HCT116 (cell line): ENCODE measurements at places on chromosomes 4 and X. TPM values are rescaled to one million over a fixed set of nuclear protein-coding genes. Genes with fewer than 3 reads are reported as not detected.

PDGFC gene
- 9.8 TPM for total RNA-seq

MAP9 gene
- total RNA-seq: 0.32 TPM

CT83 gene
- not detected for total RNA-seq

SPIN4 gene
- 9.0 TPM for total RNA-seq

PLP1 gene
- not detected for total RNA-seq

PTCHD1 gene
- not detected for total RNA-seq

RNF113A gene
- total RNA-seq: 8.1 TPM

SMR3B gene
- total RNA-seq: not detected

TLR6 gene
- total RNA-seq: 4.8 TPM

REELD1 gene
- 0.25 TPM for total RNA-seq

EDNRA gene
- 2.0 TPM for total RNA-seq

IL3RA gene
- not detected for total RNA-seq

TBC1D1 gene
- total RNA-seq: 82.7 TPM

GPC4 gene
- total RNA-seq: 9.7 TPM

GASK1B gene
- 1.3 TPM for total RNA-seq

SPATA4 gene
- 0.20 TPM for total RNA-seq

EVC gene
- total RNA-seq: 0.15 TPM

DNA sequence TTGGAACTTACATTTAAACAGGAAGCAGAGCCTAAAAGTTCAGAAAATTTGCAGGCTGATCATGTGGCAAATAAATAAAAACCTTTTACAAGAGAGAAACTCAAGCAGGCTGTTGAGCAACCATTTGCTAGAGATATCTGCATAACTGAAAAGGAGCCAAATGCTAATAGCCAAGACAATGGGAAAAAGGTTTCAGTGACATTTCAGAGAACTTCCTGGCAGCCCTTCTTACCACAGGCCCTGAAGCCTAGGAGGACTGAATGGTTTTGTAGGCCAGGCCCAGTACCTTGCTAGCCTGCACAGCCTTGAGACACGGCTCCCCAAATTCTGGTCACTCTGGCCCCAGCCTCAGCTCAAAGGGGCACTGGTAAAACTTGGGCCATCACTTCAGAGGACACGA, 945.1 kb downstream of the ADGRL3 start:
- DNase-seq: no peak
- no peak overlapping the region for H3K4me3 ChIP-seq
- no peak overlapping the region for H3K27ac ChIP-seq
- no peaks in the 10 kb centered on the region for H3K4me1 ChIP-seq

DNA sequence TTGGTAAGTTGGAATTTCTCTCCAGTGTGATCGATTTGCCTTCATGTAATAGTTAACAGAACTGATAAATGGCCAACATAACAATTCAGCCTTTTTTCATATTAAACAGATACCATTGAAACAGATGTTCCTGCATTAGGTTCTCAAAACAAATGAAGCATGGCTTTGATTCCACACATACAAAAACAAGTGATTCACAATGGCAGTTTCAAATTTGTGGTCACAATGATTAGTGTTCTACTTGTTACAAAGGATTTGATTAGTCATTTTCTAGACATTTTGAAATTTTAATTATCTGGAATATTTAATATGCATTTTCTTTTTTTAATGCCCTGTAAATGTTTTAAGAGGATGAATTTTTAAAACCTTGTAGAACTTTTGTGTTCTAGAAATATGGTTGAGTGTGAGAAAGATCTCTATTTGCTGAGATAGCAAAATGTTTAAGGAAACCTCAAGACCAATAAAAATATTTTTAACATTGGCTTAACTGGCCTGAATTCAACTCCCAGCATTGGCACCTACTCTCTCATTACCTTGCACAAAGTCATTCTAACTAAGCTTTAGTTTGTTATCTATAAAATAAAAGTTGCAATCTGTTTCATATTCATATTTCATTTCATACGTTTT, 18.9 kb upstream of the GLRA3 start:
- no peaks in the 10 kb centered on the region for H3K27me3 ChIP-seq
- H3K4me1 ChIP-seq: no peaks in the 10 kb centered on the region
- H3K27ac ChIP-seq: no peak overlapping the region
- H3K4me3 ChIP-seq: no peak overlapping the region
- H3K36me3 ChIP-seq: no peaks in the 10 kb centered on the region

- no peaks in the 10 kb centered on the region for H3K4me1 ChIP-seq
- no peak for DNase-seq
- no peak overlapping the region for H3K4me3 ChIP-seq
- no peaks in the 10 kb centered on the region for H3K27me3 ChIP-seq
- H3K36me3 ChIP-seq: no peaks in the 10 kb centered on the region
Measured at GRCh38 chrX:56762220-56762619, 33.2 kb downstream of the NBDY start.

GRCh38 chrX:39822133-39822748, 275.5 kb downstream of the BCOR start:
- no peak overlapping the region for H3K27ac ChIP-seq
- H3K4me3 ChIP-seq: no peak overlapping the region
- no peak for DNase-seq
- H3K4me1 ChIP-seq: no peaks in the 10 kb centered on the region
- H3K27me3 ChIP-seq: no peaks in the 10 kb centered on the region

DNA sequence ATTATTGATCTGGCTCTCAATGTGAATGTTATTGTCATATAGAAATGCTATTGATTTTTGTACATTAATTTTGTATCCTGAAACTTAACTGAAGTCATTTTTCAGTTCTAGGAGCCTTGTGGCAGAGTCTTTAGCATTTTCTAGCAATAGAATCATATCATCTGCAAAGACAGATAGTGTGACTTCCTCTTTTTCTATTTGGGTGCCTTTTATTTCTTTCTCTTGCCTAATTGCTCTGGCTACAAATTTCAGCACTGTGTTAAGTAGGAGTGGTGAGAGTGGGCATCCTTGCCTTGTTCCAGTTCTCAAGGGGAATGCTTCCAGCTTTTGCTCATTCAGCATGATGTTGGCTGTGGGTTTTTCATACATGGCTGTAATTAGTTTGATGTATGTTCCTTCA, 102.7 kb downstream of the SH3BGRL start:
- H3K4me3 ChIP-seq: no peak overlapping the region
- no peak for DNase-seq
- H3K4me1 ChIP-seq: 0 out of 2 replicates have a peak, but pooled peaks cover 2% of the 10 kb centered on the region
- H3K36me3 ChIP-seq: no peaks in the 10 kb centered on the region
- no peaks in the 10 kb centered on the region for H3K27me3 ChIP-seq

- H3K4me3 ChIP-seq: no peak overlapping the region
- peak; percentile 66 for DNase-seq
- H3K4me1 ChIP-seq: peaks cover 20% of the 10 kb centered on the region
- peak overlapping the region; percentile 30 for H3K27ac ChIP-seq
- H3K36me3 ChIP-seq: no peaks in the 10 kb centered on the region
Measured at GRCh38 chr4:101981756-101982155, 191.2 kb downstream of the BANK1 start.

- no peak overlapping the region for H3K27ac ChIP-seq
- H3K36me3 ChIP-seq: no peaks in the 10 kb centered on the region
- H3K27me3 ChIP-seq: no peaks in the 10 kb centered on the region
- H3K4me1 ChIP-seq: no peaks in the 10 kb centered on the region
- no peak for DNase-seq
- no peak overlapping the region for H3K4me3 ChIP-seq
Measured at GRCh38 chrX:135531813-135532212, 11.4 kb downstream of the INTS6L start.

DNA sequence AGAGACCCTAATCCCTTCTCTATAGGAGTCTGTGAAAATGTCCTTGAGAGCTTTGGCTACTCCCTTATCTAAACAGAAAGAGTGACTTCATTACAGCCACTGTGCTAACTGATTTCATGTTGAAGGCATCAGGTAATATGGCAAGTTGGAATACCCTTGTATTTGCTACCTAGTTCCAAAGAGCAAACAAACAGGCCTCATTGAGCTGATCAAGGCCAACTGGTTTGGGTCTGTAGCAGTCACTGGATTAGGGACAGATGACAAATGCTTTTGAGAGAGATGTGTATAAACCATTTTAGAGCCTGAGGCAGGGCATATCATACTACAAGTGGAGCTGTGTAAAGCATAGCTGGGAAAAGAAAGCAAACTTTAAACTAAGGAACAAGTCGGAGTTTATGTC, 22.9 kb upstream of the PDLIM5 start:
- H3K4me3 ChIP-seq: no peak overlapping the region
- no peaks in the 10 kb centered on the region for H3K27me3 ChIP-seq
- no peaks in the 10 kb centered on the region for H3K4me1 ChIP-seq
- no peak overlapping the region for H3K27ac ChIP-seq
- DNase-seq: no peak

- DNase-seq: no peak
- no peaks in the 10 kb centered on the region for H3K36me3 ChIP-seq
- H3K27me3 ChIP-seq: no peaks in the 10 kb centered on the region
- no peaks in the 10 kb centered on the region for H3K4me1 ChIP-seq
Measured at GRCh38 chrX:6449946-6450345, 85.0 kb downstream of the VCX3A start.

DNA sequence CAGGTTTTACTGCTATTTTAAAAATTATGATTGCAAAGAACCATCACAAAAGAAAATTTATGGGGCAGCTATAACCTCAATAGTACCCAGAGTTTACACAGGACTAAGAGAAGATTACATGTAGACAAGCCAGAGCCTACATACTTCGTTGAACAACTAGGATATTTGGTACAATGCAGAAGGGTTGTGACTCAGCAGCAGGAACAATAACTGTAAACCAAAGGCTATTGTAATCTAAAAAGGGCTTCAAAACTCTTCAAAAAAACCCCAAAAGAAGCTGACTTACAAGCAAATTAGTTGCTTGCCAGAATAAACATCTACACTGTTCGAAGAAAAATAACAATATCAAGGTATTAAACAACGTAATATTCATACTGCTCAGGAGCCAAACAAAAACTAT, 618.0 kb downstream of the STPG2 start:
- H3K36me3 ChIP-seq: no peaks in the 10 kb centered on the region
- no peak overlapping the region for H3K4me3 ChIP-seq
- H3K4me1 ChIP-seq: no peaks in the 10 kb centered on the region
- H3K27me3 ChIP-seq: no peaks in the 10 kb centered on the region

- H3K27me3 ChIP-seq: no peaks in the 10 kb centered on the region
- no peaks in the 10 kb centered on the region for H3K36me3 ChIP-seq
Measured at GRCh38 chr4:107705742-107706556, 14.1 kb downstream of the PAPSS1 start.

- DNase-seq: no peak
- no peak overlapping the region for H3K27ac ChIP-seq
- H3K36me3 ChIP-seq: no peaks in the 10 kb centered on the region
- no peaks in the 10 kb centered on the region for H3K27me3 ChIP-seq
- H3K4me1 ChIP-seq: no peaks in the 10 kb centered on the region
Measured at GRCh38 chr4:147566762-147567161, 50.4 kb upstream of the TMEM184C start.

GRCh38 chr4:174217273-174218126, 66.0 kb downstream of the FBXO8 start:
- no peaks in the 10 kb centered on the region for H3K36me3 ChIP-seq
- H3K27ac ChIP-seq: no peak overlapping the region
- no peak overlapping the region for H3K4me3 ChIP-seq

- H3K36me3 ChIP-seq: no peaks in the 10 kb centered on the region
- no peaks in the 10 kb centered on the region for H3K4me1 ChIP-seq
- no peak for DNase-seq
- H3K27me3 ChIP-seq: no peaks in the 10 kb centered on the region
- no peak overlapping the region for H3K4me3 ChIP-seq
Measured at GRCh38 chr4:175407926-175408325, 404.1 kb downstream of the GPM6A start.

GRCh38 chr4:174215961-174216680, 67.3 kb downstream of the FBXO8 start:
- no peak overlapping the region for H3K4me3 ChIP-seq
- no peak overlapping the region for H3K27ac ChIP-seq
- no peak for DNase-seq
- no peaks in the 10 kb centered on the region for H3K4me1 ChIP-seq
- no peaks in the 10 kb centered on the region for H3K36me3 ChIP-seq
- peaks cover 5% of the 10 kb centered on the region; the same call in 1 of the 2 replicates for H3K27me3 ChIP-seq

DNA sequence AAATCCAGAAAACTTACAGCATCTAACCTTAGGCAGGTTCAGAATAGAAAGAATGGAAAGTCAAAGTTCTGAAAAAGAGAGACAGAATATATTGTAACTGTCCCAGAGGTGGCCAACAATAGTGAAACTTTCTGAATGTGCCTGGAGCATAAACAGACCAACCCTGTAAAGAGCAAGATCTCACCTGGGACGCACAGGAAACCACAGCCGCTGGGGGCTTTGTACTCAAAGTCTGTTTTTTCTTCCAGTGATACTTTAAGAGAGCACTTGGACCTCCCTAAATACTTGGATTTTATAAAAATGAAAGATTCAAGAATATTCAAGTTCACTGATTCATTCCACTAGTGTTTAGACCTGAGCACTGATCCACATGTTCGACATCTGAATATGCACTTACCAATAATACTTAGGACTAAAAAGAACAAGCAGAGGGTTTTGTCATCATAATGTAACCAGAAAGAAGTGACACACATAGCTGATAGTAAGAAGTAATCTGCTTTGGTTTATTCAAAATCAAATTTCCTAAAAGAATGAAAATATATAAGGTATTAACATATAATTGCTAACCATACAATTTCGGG, 35.3 kb downstream of the ARAP2 start:
- H3K4me1 ChIP-seq: no peaks in the 10 kb centered on the region
- H3K27ac ChIP-seq: no peak overlapping the region
- H3K27me3 ChIP-seq: no peaks in the 10 kb centered on the region
- DNase-seq: no peak
- H3K36me3 ChIP-seq: 0 out of 2 replicates have a peak, but pooled peaks cover 2% of the 10 kb centered on the region

- DNase-seq: no peak
- H3K27me3 ChIP-seq: peaks cover 20% of the 10 kb centered on the region
- no peaks in the 10 kb centered on the region for H3K36me3 ChIP-seq
Measured at GRCh38 chr4:108512615-108513505, 107.5 kb upstream of the RPL34 start.

GRCh38 chr4:46404981-46405380, 15.1 kb upstream of the GABRA2 start:
- DNase-seq: no peak
- H3K27me3 ChIP-seq: no peaks in the 10 kb centered on the region
- H3K36me3 ChIP-seq: no peaks in the 10 kb centered on the region
- H3K27ac ChIP-seq: no peak overlapping the region

GRCh38 chr4:146368209-146368608, 153.5 kb downstream of the SLC10A7 start:
- DNase-seq: no peak
- no peak overlapping the region for H3K27ac ChIP-seq
- no peaks in the 10 kb centered on the region for H3K4me1 ChIP-seq
- no peak overlapping the region for H3K4me3 ChIP-seq
- no peaks in the 10 kb centered on the region for H3K27me3 ChIP-seq
- H3K36me3 ChIP-seq: no peaks in the 10 kb centered on the region

DNA sequence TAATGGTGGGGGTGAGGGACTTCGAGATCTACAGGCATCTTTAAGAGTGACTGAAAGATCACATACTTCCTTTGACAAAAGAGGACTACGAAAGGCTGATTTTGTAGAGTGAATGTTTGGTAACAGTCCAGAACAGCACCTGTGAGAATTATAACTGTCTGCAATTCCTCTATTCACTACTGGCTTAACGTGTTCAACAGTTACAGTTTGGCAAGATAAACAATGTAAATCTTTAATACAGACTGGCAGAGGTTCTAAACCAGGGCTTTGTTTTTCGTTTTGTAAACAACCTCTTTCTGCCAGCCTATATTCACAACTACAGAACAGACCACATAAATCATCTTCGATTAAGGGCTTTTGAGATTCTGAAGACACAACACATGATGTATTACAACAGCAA, 66.9 kb downstream of the NCAPG start:
- H3K36me3 ChIP-seq: no peaks in the 10 kb centered on the region
- DNase-seq: no peak
- no peak overlapping the region for H3K27ac ChIP-seq
- H3K4me3 ChIP-seq: no peak overlapping the region
- H3K27me3 ChIP-seq: no peaks in the 10 kb centered on the region

- no peaks in the 10 kb centered on the region for H3K4me1 ChIP-seq
- H3K27me3 ChIP-seq: no peaks in the 10 kb centered on the region
- H3K27ac ChIP-seq: no peak overlapping the region
- H3K4me3 ChIP-seq: no peak overlapping the region
- H3K36me3 ChIP-seq: no peaks in the 10 kb centered on the region
- no peak for DNase-seq
Measured at GRCh38 chr4:38539501-38539900, 124.5 kb upstream of the KLF3 start.
